ENCODE measurements at places on chromosomes 2 and 18.

GRCh38 chr2:54469484-54470053 lies 13.4 kb downstream of the SPTBN1 start:
- DNase-seq: no peak

GRCh38 chr2:65320042-65320725 lies 92.6 kb downstream of the ACTR2 start:
- peak; percentile 93 for DNase-seq

- no peak for DNase-seq
Measured at GRCh38 chr2:9078405-9078804, 74.9 kb upstream of the MBOAT2 start.

- peak; percentile 58 for DNase-seq
Measured at GRCh38 chr2:128868686-128869551, 550.3 kb upstream of the HS6ST1 start.

DNA sequence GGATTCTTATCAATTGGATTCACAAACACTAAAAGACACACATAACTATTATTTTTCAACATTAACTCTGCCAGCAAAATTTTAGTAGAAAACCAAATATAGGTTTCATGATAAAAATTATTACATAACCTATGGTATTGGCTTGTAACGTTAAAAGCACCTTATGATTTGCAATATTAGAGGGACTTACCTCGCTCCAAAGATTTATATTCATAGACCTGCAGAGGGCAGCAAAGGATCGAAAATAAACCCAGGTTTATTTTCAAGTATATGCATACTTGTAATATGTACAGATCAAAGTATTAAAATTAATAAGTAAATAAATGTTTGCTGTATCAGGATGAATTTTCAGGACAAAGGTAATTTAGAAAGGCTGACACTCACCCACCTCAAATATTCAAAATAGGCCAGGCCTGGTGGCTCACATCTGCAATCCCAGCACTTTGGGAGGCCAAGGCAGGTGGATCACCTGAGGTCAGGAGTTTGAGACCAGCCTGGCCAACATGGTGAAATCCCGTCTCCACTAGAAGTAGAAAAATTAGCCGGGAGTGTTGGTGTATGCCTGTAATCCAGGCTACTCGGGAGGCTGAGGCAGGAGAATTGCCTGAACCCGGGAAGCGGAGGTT lies 45.3 kb downstream of the LRPPRC start:
- peak; percentile 40 for DNase-seq

DNA sequence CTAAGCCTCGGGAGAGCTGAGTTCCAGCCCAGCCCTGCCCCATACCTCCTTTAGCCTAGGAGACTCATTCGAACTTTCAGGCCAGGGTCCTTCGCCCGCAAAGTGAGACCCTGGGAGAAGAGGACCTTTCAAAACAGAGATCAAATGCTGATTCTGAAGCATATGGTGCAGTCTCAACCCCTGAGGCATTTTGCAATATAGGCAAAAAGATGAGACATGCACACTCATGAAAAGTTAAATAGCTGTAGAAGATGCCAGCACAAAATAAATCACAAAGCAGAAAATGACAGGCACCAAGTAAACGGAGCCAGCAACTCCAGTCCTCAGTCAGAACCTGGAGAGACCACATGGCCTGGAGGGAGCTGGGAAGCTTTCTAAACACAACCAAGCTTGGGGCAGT lies 542.7 kb upstream of the RAB6C start:
- DNase-seq: no peak

DNA sequence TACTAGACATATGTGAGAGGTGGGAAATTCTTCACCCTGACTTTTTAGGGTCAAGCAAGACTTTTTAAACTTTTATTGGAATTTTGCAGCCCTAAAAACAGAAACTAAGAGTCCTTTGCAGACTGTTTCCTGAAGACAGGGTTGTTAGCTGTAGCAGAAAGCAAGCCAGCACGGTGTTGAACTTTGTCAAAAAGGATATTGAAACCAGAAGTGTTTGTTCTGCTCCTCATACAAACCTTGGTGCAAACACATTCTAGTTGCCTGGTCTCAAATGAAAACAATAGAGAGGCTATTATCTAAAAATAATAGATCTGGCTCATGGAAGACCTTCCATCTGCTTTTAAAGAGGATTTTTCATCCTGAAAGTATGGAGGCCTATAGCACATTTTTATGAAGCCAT lies 65.8 kb upstream of the IGFBP5 start:
- DNase-seq: no peak

- DNase-seq: no peak
Measured at GRCh38 chr2:217647226-217647625, 355.6 kb downstream of the TNS1 start.

DNA sequence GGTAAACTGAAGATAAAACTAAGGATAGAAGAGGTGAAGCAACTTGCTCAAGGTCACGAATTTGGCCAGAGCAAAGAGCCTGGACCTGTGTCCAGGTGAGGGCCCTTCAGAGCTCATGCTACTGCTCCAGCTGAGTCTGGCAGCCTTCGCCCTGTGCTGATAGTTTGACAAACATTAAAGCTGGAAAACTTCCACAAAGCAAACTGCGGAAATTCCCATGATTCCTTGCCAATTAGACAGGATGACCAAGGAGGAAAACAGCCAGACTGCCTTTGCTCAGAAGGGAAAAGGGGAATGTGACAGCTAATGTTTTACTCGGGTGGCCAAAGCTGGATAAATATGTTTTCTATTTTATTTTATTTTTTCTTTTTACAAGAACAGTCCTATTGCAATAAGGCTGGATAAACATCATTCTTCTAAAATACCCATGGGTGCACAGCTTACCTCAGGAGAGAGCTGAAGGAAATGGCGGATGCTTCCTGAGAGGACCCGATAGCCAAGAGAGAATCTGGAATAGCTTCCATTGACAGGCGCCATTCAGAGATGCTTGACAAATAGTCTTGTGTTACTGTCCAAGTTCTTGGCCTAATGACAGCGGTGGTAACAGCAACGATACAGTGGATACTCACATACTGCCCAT lies 5.3 kb upstream of the CTAGE1 start:
- peak; percentile 76 for DNase-seq

DNA sequence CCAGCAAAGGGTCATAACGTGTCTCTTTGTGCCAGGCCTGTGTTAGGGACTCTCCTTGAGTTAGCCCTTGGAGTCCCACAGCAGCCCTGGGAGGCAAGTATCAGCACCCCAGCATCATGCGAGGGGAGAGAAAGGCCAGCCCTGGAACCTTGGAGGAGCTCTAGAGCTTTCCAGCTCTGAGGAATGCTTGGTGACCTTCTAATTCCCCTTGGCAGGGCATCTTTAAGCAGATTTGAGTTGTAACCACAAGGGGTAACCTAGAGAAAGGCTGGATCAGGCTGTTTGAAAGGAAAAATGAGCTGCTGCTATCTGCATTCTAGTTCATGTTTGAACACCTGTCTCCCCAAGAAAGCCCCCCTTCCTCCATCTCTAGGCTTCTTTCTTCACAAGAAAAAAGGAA lies 23.8 kb upstream of the ODC1 start:
- DNase-seq: no peak

GRCh38 chr2:102301867-102302362 lies 9.4 kb upstream of the IL1RL1 start:
- peak; percentile 18 for DNase-seq

DNA sequence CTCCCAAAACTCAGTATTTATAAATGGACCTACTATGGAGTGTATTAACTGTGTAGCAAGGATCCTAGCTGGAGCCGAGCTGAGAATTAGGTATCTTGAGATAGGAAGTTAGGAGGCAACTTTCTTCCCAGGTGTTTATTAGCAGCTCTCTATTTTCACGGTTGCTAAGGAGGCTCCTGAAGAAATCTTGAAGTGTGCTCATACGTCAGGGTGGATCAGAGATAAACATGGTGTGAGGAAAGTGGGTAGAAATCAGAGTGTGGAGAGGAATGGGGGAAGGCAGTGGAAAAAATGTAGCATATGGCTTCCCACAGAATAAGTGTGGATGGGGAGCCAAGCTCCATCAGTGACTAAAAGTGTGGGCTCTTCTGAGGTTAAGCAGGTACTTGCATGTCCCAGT lies 104.3 kb downstream of the ABCA12 start:
- DNase-seq: no peak

DNA sequence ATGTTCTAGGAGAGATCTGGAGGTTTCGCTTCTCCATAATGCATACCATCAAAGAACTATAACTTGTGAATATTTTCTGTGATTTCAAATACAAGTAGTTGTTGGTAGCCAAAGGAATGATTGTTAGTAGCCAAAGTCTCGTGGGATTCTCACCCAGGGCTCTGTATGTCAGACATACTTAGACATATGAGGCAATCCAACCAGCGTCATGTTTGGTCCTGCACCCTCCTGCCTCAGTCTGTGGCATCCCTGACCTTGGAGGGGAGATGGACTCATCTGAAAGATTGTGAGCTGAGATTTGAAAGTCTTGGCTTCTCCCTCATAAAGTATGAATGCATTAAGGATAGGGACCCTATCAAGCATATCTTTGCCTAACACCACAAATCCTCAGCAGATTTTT lies 81.2 kb downstream of the CTIF start:
- peak; percentile 50 for DNase-seq

- peak; percentile 60 for DNase-seq
Measured at GRCh38 chr18:22545066-22545760, 127.5 kb upstream of the CTAGE1 start.

GRCh38 chr18:23643815-23644490 lies 18.8 kb downstream of the ANKRD29 start:
- no peak for DNase-seq

DNA sequence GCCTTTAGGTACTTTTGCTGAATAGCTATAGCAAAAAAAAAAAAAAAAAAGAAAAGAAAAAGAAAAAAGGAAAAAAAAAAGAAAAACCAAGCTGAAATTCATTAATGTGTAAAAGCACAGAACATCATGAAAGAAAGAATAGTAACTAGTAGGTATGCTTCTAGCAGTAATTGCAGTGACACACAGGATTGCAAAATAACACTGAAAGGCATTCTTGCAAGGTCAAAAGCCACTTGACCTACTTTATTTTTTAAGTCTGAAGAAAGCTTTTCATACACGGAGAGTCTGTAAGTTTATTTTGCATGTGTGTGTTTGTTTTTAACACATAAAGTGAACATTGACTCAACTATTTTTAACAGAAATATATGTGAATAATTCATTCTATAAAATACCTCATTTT lies 54.4 kb downstream of the DOK6 start:
- no peak for DNase-seq

GRCh38 chr2:219451661-219452360 lies 17.2 kb downstream of the SPEG start:
- peak; percentile 47 for DNase-seq

DNA sequence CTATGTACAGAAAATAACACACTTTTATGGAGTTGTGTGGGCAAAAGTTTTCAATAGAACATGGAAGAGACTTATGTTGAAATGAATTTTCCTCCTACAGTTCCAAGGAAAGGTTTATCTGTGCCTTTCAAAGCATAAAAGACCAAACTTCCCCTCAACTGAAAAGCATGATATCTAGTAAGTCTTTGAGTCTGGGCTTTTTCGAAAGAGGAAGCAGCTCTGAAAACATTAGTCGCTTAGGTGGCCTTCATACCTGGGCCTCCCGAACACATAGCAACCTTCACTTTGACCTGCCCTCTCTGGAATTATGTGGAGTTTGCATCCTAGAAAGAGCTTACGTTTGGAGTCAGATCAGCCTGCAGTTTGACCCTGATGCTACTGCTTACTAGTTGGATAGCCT lies 4.8 kb upstream of the CAPN14 start:
- no peak for DNase-seq

- no peak for DNase-seq
Measured at GRCh38 chr2:235845245-235845644, 322.9 kb downstream of the GBX2 start.

GRCh38 chr18:24009651-24010333 lies 4.8 kb upstream of the TTC39C start:
- DNase-seq: no peak

DNA sequence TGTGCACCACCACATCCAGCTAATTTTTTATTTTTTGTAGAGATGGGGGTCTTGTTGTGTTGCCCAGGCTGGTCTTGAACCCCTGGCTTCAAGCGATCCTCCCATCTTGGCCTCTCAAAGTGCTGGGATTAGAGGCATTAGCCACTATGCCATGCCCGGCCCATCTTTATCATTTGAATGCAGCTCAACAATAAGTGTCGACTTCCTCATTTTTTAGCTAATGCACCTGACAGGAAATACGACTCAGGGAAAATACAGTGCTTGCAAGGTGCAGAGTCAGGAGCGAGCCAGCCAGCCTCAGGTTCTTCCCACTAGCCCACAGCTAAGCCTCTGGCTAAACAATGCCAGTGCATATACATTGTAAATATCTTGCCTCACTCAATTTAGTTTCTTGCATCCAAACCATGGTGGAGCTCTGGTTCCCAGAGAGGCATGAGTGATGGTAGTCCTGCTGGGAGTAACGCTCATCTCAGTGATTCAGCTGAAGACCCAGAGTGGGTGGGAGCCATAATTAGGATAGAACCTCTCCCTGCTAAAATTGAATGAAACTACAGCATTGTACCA lies 135.0 kb downstream of the TGIF1 start:
- DNase-seq: no peak

DNA sequence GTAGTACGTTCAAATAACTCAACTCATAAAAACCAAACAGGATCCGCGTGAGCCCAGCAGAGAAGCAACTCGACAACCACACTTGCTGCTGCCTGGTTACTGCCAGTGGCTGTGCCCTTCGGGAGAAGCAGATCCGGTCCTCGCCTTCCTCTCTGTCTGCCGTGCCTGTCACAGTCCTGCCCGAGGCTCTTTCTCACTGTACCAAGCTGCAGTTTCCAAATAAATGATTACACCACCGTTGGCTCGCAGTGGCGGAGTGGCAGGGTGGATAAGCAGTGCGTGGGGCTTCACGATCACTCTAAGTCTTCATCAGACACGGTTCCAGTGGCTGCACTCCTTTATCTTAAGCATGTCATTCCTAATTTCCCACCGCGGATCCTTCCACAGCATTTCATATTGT lies 26.1 kb upstream of the SALL3 start:
- no peak for DNase-seq

DNA sequence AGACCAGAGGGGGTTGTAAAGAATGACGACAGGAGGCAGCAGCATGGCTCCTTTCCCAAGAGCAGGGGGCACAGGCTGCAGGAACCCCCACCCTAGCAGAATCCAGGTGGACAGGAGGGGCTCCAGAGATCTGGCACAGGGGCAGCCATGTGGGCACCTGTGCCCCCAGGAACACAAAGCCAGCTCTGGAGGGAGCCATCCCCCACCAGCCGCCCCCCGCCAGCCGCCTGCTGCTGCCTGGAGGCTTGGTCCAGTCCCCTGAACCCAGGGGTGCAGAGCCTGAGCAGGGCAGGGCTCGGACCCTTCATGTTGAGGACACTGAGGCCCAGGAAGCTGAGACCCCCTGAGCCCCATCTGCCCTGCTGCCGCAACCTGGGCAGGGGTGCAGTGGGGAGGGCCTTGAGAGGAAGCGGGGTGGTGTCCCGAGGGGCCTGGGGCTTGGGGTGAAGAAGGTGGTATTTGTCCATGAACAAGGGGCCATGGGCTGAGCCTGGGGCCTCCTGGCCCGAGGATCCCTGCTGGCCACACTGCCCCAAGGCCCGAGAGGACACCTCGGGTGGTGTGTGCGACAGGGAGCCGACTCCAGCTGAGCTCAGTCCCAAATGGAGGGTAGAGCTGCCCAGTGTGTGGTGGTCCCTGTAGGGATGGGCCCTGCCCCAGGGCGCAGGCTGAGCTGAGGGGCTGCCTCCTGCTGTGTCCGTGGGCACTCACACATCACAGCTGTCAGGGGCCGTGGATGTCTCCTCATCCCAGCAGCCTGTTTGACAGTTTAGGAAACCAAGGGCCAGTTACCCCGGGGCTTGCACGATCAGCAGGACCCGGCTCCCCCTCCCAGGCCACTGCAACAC lies 39.8 kb upstream of the SNED1 start:
- DNase-seq: no peak

Measured in fibroblast of upper back skin (primary cell).